ENCODE measurements at places on chromosomes 13 and 19. TPM values are rescaled to one million over a fixed set of nuclear protein-coding genes. Genes with fewer than 3 reads are reported as not detected.

CXCL17 gene
- 0.24 TPM for polyA plus RNA-seq

HMG20B gene
- polyA plus RNA-seq = 86.0 TPM

FAAP24 gene
- polyA plus RNA-seq = 2.9 TPM

TSSK6 gene
- polyA plus RNA-seq = 1.9 TPM

ZNF700 gene
- 15.2 TPM for polyA plus RNA-seq

PCDH17 gene
- polyA plus RNA-seq = 14.3 TPM

C13orf46 gene
- polyA plus RNA-seq = 0.22 TPM

GRCh38 chr13:75225288-75226032 lies 256.5 kb downstream of the TBC1D4 start:
- DNase-seq = no peak

DNA sequence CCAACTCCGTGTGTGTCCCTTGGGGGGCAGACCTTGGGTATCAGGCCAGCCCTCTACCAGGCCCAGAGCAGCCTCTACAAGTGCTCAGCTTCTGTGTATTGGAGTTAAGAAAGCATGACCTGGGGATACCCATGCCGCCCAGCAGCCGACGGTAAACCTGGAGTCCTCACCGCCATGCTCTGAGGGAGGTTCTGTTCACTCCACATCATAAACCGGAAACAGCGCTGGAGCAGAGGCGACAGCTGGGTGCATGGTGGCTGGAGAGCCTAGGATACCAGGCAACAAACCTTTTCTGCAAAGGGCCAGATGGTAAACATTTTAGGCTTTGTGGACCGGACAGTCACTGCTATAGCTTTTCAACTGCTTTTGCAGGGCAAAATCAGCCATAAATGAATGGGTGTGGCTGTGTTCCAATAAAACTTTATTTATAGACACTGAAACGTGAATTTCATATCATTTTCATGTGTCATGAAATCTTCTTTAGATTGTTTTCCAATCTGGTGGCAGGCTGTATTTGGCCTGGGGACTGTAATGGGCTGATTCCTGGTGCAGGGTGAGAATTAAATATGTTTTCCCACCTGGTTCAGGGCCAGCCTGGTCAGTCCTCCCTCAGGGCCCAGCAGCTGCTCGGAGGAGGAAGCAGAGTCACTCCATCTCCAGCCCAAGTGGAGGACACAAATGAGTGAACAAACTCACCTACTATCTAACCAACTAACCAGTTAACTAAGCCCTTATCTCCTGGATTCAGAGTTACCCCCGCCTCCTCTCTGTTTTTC lies 30.9 kb downstream of the CEBPA start:
- DNase-seq = no peak

DNA sequence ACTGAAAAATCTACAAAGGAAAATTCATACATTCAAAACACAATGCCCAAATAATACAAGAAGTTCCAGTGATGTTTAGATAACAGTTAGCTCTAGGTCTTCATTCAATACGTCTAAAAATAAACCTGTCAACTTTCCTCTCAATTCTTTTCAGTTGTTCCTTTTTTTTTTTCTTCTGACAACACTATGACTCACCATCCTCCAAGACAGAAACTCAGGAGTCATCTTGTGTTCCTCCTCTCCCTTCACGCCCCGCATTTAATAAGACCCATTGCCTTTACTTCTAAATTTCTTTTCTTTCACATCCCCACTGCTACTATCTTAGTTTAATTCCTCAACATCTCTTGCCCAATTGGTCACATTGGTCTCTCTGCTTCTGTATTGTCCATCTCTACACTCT lies 759.9 kb downstream of the GPC5 start:
- no peak for DNase-seq

- DNase-seq = no peak
These were observed 21.9 kb downstream of the IPO5 start for GRCh38 chr13:97975280-97975847.

GRCh38 chr13:59681636-59682311 lies 482.0 kb downstream of the DIAPH3 start:
- no peak for DNase-seq

GRCh38 chr13:102707467-102707866 lies 12.6 kb upstream of the METTL21C start:
- DNase-seq = no peak

DNA sequence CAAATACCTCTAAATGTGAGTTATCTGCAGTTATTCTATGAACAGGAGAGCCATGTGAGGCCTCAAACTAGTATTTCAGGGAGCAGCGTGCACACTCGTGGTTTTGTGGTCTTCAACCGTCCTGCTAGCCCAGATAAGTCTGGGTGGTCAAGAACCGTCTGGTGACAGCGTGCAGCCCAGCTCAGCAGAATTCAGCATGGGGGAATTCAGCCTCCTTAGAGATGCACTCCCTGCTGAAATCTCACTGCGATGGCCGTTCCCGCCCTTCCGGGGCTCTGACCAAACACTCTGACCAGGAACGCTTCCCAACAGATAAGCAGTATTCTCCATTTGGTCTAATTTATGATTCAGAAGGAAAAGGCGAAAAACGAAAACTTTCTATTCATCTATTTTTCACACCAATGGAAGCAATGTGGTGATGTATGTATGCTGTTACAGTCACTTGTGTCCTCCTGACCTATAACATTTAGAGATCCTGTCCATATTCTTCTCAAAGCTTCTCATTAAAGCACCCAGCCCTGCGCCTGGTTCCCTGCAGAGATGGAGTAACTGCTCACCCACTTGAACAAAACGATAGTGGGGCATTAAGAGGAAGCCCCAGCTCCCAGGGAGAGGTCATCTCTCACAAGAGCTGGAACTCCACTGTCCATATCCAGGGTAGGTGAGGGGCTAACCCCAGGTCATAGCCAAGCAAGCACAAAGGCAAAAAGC lies 2.9 kb downstream of the ANKRD27 start:
- DNase-seq = no peak

DNA sequence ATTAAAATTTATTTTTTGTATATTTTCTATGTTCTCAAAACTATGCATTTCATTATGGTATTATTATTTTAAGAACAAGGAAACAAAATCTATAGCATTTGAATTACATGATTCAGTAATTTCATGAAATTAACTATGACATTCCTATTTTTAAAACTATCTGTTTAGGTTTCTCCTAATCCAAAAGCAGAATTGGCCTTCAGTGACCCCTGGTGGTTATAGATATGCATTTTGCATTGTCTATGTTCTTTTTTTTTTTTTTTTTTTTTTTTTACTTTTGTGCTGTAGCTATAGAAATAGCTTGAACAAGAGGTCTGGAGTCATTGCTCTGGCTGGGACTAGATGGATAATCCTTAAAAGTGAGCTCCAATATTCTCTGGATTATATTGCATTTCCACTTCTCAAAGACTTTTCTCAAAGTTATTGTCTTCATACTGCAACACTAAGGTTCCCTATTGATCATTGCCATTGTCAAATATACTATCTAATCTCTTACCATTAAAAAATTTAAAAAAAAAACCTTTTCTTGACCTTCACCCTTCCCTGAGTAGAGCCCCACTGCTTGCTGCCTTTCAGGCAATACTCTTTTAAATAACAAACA lies 15.9 kb upstream of the DNAJC3 start:
- no peak for DNase-seq

DNA sequence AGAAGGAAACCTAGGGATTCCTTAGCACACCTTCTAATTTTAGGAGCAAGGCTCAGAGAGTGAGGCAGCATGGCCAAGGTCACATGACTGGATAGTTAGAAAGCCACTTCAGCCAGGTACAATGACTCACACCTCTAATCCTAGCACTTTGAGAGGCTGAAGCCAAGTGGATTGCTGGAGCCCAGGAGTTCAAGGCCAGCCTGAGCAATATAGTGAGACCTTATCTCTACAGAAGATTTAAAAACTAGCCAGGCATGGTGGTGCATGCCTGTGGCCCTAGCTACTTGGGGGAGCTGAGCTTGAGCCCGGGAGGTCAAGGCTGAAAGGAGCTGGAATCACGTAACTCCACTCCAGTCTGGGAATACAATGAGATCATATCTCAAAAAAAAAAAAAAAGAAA lies 69.2 kb downstream of the TEX26 start:
- DNase-seq = no peak

GRCh38 chr13:109955598-109955997 lies 169.2 kb upstream of the IRS2 start:
- no peak for DNase-seq

Measured in left renal cortex interstitium (tissue), 4 donors.